ENCODE measurements at places on chromosomes 5 and 9. TPM values are rescaled to one million over a fixed set of nuclear protein-coding genes. Genes with fewer than 3 reads are reported as not detected.

TSSK1B gene
- not detected for total RNA-seq

LRRC70 gene
- 1.2 TPM for total RNA-seq

ASS1 gene
- total RNA-seq = 74.4 TPM

CHSY3 gene
- 0.51 TPM for total RNA-seq

SAPCD2 gene
- 0.22 TPM for total RNA-seq

DBH gene
- not detected for total RNA-seq

ADAMTS12 gene
- 1.7 TPM for total RNA-seq

MARCHF3 gene
- total RNA-seq = 26.6 TPM

CDH18 gene
- not detected for total RNA-seq

GRCh38 chr9:131658377-131659129, 81.3 kb downstream of the RAPGEF1 start:
- no peak for DNase-seq

- DNase-seq = no peak
Measured at GRCh38 chr9:19423163-19423562, 14.4 kb downstream of the ACER2 start.

DNA sequence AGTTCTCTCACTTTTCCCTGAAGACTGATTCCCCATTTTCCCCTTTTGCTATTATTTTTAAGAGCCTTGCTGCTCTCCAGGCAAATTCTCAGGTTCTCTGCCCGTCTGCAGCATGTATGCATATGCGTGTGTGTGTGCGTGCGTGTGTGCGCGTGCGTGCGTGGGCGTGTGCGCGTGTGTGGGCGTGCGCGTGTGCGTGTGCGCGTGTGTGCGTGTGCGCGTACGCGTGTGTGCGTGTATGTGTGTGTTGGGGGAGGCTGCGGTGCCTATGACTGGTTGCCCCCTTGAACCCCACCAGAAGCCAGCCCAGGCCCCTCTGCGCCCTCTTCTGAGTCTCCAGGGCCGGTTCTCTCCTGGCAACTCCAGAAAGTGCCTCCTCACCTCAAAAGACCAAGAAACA, 987 bp upstream of the FOXI1 start:
- no peak for DNase-seq

DNA sequence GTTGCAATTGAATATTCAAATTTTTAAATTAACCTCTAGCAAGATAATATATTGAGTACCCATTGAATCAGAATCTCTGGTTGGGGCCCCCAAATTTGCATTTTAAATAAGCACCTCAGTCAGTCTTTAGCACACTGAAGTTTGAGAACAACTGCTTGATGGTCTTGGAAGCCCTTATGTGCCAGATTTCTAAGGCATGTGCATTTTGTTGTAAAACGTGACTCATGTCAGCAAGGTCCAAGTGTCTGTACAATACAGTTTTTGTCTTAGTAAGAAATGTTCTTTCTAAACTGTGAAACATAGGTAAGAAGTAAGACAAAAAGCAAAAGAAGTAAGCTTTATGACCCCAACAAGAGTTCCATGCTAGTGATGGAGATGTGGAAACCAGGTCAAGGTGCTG, 59.1 kb upstream of the PHF2 start:
- no peak for DNase-seq

DNA sequence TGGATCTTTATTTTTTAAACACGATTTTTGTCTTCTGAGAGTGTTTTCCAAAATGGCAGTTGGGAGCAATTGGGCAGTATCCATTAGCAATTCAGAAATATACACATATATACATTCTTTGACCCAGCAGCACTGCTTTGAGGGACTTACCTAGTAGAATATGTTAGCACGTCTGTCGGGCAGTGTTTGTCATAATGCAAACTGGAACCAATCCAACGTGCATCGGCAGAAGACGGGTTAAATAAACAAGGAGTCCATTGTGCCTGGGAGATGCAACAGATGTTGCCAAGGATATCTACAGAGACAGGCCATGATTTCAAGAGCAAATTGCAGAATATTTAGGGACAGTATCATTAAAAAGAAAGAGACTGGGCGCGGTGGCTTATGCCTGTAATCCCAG, 107.0 kb downstream of the COL5A1 start:
- no peak for DNase-seq

GRCh38 chr5:6289239-6289638, 89.1 kb downstream of the MED10 start:
- DNase-seq = no peak

DNA sequence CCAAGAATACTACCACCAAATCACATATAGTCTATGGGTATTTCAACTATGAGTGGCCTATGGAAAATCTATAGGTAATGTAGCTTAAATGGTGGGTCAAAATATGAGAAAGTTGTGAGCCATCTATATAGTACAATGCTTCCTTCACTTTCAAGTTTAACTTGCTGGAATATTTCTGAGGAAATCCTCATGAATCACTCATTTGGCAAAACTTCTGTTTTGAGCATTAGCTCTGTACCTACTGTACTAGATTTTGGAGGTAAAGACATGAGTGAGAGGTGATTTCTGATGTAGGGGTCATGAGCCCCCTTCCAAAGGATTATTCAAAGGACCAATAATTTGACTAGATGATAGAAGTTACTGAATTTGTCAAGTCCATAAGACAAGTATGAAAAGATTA, 80.6 kb upstream of the DAB2 start:
- DNase-seq = no peak

DNA sequence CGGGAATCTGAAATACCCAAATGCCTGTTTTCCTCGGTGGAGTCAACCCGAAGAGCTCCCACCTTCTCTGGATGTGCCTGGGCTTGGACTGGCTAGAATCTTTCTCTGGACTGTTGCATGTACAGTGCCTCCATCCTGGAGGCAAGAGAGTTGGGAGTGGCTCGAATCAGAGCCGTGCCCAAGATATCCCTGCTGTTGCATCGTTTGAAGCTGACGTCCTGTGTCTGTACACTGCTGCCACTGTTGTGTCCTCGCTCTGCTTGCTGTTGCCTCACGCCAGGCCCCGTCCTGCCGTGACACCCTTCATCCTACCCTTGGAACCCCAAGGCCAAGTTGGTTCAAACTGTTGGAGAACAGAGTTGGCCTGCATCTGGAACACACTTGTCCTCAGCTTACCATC, 35.4 kb downstream of the FAXDC2 start:
- DNase-seq = no peak

DNA sequence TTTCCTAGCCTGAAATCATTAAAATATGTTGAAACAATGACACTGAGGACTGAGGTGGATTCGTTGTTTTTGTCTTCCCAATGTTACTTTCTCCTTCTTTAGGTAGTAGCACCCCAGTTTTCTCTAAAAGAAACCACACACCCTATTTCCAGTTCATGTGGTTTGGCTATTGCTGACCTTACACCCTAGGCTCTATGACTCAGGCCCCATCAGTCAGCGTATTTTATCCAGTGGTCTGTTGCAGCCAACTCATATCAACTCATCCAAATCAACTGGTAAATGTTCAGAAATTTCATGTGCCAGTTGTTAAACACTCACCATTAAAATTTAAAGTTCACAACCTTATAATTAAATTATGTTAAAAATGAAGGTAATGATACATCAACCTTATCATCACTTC, 44.6 kb upstream of the NFIB start:
- DNase-seq = no peak

DNA sequence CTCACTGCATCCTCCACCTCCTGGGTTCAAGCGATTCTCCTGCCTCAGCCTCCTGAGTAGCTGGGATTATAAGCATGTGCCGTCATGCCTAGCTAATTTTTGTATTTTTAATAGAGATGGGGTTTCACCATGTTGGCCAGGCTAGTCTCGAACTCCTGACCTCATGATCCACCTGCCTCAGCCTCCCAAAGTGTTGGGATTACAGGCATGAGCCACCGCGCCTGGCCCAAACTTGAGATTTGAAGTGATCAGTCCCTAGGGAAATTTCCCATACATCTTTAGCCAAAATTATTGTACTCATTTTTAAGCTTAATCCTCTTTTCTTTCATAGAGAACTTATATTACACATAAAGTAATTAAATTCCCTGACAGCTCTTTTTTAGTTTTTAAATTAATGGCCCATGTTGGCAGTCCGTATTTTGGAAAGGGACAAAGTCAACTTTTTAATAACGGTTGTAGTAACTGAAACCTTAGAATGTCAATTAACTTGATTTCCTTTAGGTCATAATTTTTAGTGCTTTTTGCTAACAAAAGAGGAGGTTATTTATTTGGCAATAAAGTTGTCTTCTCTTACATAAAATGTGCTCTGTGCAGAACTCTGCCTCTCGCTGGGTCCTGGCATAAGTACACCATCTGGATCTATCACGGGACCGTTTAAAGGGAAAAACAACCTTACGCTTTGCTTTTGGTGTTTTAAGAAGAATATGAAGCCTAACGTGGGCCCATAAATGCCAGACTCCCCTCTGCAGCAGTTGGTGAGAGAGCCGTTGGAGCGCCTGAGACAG, 142.3 kb upstream of the OTULINL start:
- DNase-seq = no peak

GRCh38 chr9:129316281-129317030, 138.4 kb upstream of the IER5L start:
- DNase-seq = no peak

DNA sequence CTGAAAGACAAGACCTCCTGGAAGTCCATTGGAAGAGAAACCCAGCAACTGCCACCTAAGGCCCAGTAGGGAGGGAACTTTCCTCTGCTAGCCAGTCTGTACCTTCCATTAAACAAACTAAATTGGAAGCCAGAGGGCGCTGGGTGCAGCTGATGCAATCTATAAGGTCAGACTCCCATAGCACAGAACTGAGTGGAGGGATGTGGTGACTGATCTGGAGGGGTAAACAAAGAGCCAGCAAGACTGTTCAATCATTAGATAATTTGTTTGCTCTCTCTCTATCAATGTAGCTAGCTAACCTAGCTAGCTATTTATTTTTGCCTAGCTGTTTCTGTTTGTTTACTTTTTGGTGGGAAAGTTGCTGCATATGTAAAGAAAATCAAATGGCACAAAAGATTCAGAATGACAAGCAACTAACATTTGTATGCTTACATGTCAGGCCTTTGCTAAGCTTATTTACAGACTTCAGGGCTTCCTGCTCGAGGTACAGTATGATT, 291.8 kb upstream of the DAB2 start:
- DNase-seq = no peak

DNA sequence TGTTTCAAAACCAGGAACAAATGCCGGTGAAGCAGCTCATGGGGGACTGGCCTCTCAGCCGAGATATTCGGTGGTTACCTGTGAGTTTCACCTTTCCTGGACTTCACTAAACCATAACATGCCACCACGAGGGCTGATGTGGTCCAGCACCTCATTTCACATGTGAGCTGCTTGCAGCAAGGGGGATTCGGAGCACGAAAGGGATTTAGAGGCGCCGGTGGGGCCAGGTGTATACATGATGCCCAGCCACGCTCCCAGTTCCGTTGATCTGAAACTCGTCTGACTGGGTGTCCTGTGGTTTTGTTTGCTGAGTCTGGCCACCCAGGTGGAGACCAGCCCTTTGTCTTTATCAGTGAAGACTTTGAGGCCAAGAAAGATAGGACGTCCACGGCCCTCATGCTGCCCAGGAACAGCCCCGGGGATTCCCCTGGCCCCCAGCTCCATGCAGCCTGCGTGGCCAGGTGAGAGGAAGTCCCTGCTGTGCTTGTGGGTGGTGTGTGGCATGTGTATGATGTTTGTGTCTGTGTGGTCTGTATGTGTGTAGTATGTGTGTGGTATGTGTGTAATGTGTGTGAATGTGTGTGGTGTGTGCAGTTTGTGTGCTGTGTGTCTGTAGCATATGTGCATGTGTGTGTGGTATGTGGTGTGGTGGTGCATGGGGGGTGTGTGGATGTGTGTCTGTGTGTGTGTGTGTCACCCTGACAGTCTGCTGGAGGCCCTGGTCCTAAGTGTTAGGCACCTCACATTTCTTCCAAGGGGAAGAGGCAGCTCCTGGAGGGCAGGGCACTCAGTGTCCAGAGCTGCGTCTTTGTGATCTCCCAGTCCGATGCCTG, 23.4 kb downstream of the PHF2 start:
- no peak for DNase-seq

- no peak for DNase-seq
Measured at GRCh38 chr5:145750199-145750598, 84.9 kb downstream of the PRELID2 start.

DNA sequence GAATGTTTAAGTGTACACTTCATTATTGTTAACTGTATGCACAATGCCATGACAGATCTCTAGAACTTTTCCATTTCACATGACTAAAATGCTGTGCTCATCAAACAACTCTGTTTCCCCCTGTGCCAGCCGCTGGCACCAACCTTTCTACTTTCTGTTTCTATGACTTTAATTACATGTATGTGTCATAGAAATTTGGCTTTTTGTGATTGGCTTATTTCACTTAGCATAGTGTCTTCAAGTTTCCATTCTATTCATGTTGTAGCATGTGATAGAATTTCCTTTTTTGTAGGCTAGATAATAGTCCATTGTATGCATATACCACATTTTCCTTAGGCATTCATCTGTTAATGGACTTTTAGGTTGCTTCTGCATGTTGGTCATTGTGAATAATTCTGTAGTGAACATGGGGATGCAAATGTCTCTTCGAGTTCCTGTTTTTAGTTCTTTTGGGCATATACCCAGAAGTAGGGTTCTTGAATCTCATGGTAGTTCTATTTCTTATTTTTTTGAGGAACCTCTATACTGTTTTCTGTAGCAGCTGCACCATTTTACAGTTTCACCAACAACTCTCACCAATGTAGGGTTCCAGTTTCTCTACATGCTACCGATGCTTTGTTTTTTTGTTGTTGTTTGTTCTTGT, 184.4 kb upstream of the DMRT1 start:
- DNase-seq = no peak

GRCh38 chr5:168327451-168327850, 36.0 kb downstream of the WWC1 start:
- no peak for DNase-seq

DNA sequence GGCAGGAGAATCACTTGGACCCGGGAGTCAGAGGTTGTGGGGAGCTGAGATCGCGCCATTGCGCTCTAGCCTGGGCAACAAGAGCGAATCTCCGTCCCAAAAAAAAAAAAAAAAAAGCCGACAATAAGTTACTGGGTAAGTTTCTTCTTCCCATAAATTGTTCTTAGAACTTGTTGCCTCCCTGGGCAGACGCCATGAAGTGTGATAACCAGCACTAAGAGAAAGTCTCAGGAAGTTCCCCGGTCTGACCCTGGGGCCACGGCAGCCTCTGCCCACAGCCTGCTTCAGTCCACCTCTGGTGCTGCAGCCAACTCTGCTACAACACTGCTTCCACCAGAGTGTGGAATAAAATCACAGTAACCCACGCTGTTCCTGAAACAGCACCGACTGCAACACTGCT, 19.1 kb downstream of the LPCAT1 start:
- no peak for DNase-seq

All from Right ventricle myocardium superior (tissue), 1 donor.